ENCODE measurements at places on chromosomes 7 and 10.

DNA sequence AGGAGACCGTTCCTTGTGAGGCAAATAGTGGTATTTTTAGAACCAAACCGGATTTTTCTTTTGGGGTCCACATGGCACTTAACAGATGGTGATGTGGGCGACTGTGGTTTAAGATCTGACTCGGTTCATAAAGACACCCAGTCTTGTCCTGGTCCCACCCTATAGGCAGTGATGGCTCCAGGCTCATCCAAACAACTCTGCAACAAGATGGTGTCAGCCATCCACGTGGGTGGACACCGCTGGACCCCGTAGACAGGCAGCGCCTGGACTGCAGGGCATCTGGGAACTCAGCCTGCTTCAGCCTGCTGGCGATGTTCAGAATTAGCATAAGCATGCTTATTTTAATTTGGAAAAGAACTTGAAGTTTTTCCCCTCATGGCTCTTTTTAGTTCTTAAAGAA lies 258.4 kb upstream of the FZD1 start:
- DNase-seq: no peak
- no peaks in the 10 kb centered on the region for H3K36me3 ChIP-seq
- H3K4me1 ChIP-seq: no peaks in the 10 kb centered on the region

DNA sequence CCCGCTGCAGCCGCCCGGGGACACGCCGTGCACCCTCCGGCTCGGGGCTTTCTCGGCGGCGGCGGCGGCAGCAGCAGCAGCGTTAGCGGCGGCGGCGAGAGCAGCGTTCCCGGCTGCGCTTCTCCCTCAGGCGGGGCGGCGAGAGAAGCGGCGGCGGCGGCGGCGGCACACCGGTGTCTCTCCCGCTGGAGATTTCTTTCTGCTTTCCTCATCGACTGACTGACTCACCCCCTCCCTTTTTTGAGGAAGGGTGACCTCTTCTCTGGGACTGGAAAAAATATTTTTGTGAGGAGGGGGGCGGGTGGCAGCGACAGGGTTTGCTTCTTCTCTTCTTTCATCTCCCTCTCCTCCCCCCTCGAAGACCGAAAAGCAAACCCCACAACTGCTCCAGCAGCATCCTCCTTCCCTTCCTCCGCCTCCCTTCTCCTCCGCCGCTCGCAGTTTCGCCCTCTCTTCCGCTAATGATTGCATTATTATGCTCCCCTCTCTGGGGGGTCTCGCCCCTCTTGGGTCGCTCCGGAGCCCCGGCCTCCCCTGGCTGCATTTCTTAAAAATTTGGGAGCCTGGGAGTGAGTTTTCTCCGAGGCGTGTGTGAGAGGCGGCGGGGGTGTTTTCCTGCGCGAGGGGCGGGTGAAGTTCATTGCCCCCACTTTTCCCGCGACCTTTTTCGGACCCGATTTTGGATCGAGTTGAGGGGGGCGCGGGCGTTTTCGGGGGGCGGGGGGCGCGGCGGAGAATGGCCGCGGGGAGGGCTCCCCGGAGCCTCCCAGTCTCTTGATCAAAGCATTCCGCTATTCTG lies 411 bp downstream of the AUTS2 start:
- no peaks in the 10 kb centered on the region for H3K27me3 ChIP-seq
- peaks cover 9% of the 10 kb centered on the region for H3K4me1 ChIP-seq
- H3K4me3 ChIP-seq: peak overlapping the region; percentile 80
- peak; percentile 65 for DNase-seq
- H3K36me3 ChIP-seq: no peaks in the 10 kb centered on the region

DNA sequence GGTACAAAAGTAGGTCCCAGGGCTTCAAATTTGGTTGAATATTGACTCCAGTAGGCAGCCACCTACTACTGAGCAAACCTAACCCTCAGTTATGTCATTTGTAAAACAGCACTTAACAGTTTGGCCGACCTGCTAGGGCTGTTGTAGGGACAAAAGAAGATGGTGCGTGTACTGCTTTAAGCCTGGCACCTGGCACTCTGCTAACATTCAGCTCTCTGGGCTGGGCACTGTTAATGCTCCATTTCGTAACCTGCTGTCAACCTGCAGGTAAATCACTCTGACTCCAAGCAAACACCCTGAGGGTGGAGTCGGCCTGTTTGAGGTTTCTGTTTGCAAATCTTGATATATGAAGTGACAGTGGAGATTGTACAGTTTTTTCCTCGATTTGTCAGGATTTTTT lies 7.2 kb downstream of the ZKSCAN1 start:
- no peaks in the 10 kb centered on the region for H3K27me3 ChIP-seq
- DNase-seq: no peak
- no peak overlapping the region for H3K27ac ChIP-seq
- H3K36me3 ChIP-seq: peaks cover 56% of the 10 kb centered on the region
- H3K4me3 ChIP-seq: no peak overlapping the region

GRCh38 chr7:37832194-37832593 lies 16.2 kb upstream of the NME8 start:
- H3K27me3 ChIP-seq: no peaks in the 10 kb centered on the region
- no peak overlapping the region for H3K4me3 ChIP-seq
- peak; percentile 38 for DNase-seq

DNA sequence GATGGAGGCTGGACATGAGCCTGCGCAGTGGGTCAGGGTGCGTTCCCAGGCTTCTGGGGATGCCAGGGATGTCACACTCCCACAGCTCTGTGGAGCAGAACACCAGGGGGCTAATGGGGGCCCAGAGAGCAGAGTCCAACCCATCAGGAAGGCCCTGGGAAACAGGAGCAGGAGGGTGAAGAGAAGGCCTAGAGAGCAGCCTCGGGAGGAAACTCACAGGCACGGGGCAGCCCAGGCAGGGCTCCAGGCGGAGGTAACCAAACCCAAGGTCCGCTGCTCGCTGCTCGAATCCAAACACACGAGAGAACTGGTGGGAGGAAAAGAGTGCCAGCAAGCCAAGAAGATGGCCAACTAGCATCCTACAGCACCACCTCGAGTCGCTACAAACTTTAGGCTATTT lies 130.7 kb upstream of the LANCL2 start:
- H3K27me3 ChIP-seq: no peaks in the 10 kb centered on the region
- H3K27ac ChIP-seq: no peak overlapping the region

DNA sequence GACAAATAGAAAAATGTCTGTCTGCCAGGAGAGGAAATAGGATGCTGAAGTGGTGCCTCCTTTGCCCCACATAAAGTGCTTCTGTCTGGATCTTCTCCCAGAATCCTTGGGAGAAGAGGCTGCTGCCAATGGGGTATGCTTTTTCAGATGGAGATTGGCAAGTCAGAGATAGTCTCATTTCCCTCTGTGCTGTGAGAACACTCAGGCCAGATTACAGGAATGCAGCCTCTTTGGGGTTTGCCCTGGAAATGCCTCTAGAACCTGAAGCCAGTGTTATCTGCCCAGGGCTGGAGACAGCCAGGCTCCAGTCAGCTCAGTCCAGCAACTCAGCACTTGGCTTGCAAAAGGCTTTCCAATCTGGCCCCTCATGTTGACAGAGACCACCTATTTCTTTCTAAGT lies 119.1 kb upstream of the PHYHIPL start:
- H3K27me3 ChIP-seq: no peaks in the 10 kb centered on the region
- no peaks in the 10 kb centered on the region for H3K4me1 ChIP-seq
- H3K36me3 ChIP-seq: no peaks in the 10 kb centered on the region
- H3K27ac ChIP-seq: no peak overlapping the region
- no peak overlapping the region for H3K4me3 ChIP-seq
- DNase-seq: no peak

- DNase-seq: no peak
- no peaks in the 10 kb centered on the region for H3K36me3 ChIP-seq
- H3K4me3 ChIP-seq: no peak overlapping the region
- no peaks in the 10 kb centered on the region for H3K4me1 ChIP-seq
- H3K27me3 ChIP-seq: no peaks in the 10 kb centered on the region
These were observed 90.5 kb upstream of the FAM3C start for GRCh38 chr7:121486590-121486989.

DNA sequence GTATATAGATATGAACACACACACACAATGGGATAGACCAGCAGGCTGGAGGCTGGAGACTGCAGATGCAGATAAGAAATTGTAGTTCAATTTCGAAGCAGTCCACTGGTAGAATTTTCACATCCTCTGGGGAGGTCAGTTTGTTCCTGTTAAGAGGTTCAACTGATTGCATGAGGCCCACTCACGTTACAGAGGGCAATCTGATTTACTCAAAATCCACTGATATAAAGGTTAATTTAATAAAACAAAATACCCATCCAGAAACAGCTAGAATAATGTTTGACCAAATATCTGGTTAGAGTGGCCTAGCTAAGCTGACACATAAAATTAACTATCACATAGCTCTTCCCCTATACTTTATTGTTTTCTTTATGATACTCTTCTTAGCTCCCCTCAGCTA lies 162.9 kb upstream of the SMIM30 start:
- no peak for DNase-seq
- H3K27ac ChIP-seq: no peak overlapping the region
- H3K4me1 ChIP-seq: no peaks in the 10 kb centered on the region
- H3K4me3 ChIP-seq: no peak overlapping the region
- H3K36me3 ChIP-seq: no peaks in the 10 kb centered on the region

DNA sequence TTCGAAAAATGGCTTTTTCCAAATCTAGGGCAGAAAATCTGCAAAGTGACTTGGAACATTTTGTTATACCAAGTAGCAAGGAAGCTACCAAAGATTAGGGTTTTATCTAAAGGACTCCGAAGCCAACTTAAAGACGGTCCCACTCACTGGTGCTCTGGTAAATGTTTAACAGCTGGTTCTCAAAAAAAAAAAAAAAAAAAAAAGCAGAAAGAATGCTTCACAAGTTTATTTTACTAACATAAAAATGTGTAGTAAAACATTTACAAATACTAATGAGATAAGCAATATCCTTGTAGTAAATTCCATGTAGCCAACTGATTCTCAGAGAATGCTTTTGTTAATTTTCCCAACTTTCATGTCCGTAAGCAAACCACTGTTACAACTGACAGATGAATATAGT lies 38.4 kb downstream of the TAF3 start:
- no peaks in the 10 kb centered on the region for H3K4me1 ChIP-seq
- no peak overlapping the region for H3K4me3 ChIP-seq
- H3K27ac ChIP-seq: no peak overlapping the region
- H3K36me3 ChIP-seq: no peaks in the 10 kb centered on the region
- no peak for DNase-seq

DNA sequence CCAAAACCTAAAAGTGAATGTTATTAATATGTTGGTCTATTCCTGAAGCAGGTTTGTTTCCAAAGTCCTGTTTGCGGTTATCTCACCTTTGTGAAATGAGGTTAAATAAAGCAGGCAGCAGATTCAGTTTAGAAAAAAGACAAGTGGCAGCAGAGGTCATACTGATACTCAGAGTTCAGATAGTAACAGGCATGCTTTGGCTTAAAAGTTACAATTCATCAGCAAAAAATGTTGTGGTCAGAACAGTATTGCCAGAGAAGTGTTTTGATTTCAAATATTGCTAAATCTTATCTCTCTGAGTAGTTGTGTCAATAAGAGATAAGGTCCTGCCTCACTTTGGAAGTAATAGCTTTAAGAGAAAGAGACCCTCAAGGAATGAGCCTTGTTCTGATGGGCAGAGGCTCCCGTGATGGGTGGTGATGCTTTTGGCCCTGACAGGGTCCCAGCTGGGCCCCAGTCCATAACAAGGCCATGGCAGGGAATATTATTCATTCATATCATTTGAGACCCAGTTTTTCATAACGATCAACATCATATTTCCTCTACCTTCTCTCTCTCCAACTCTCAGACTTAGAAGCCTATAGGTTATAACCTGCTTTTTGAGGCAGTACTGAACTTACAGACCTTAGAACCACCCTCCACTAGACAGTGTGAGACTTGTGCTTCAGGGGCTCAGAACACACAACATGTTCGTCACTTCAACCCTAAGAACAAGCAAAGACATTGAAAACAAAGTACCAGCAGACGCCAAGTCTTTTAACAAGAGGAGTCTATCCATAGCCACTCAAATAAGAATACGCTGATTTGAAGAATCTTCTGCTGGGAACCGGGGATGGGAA lies 58.5 kb upstream of the AHR start:
- H3K4me1 ChIP-seq: no peaks in the 10 kb centered on the region
- no peak overlapping the region for H3K4me3 ChIP-seq
- H3K27ac ChIP-seq: peak overlapping the region; percentile 28

- H3K4me3 ChIP-seq: no peak overlapping the region
- no peak overlapping the region for H3K27ac ChIP-seq
- H3K27me3 ChIP-seq: no peaks in the 10 kb centered on the region
- no peak for DNase-seq
- no peaks in the 10 kb centered on the region for H3K4me1 ChIP-seq
These were observed 20.5 kb upstream of the DMTF1 start for GRCh38 chr7:87131771-87132170.

Measured in ascending aorta (tissue), 2 donors.